GM23248 (cell line): ENCODE measurements at places on chromosomes 2 and 18. TPM values are rescaled to one million over a fixed set of nuclear protein-coding genes. Genes with fewer than 3 reads are reported as not detected.

MC4R gene
- total RNA-seq: 0.32 TPM in 1 of 2 replicates, not detected in the other

KCNJ3 gene
- not detected in 2 replicates for total RNA-seq

ALKAL2 gene
- not detected in 2 replicates for total RNA-seq

STARD6 gene
- total RNA-seq: not detected in 2 replicates

ZNF892 gene
- 1.9 and 3.0 TPM in 2 replicates for total RNA-seq

CD8B gene
- total RNA-seq: not detected in 2 replicates

ARHGEF33 gene
- total RNA-seq: 0.13 and 0.54 TPM in 2 replicates

FN1 gene
- total RNA-seq: 33,406 and 36,331 TPM in 2 replicates

DSC3 gene
- total RNA-seq: not detected in 2 replicates

FEV gene
- total RNA-seq: not detected in 2 replicates

GRCh38 chr2:20224716-20225293 is at the start of gene SDC1:
SDC1 (minus strand) TSS chr2:20225130; CDS start chr2:20224867, 263 bp downstream.
- H3K36me3 ChIP-seq: no peaks in the 10 kb centered on the region
- H3K27ac ChIP-seq: no peak within 1 kb of the TSS
- peak; percentile 77 for DNase-seq
- peak within 1 kb of the TSS; percentile 76 for H3K4me3 ChIP-seq

DNA sequence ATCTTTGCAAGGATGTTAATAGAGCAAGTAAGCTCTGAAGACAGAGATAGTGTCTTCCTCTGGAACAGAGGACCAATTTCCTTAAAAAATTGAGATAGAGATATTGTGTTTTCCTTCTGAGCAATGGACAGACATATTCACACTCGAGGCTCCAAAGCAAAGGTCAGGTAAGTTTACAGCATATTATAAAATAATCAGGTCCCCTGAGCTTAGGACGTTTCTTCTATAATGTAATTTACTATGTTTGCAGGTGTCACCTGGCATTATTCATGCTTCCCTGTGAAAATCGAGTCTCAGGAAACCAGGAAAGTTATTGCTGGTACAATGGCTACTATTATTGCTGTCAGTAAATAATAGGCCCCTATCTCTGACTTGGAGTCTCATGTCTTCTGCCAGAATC is 1135.8 kb upstream of the ACVR2A start:
- H3K27ac ChIP-seq: no peak overlapping the region
- no peaks in the 10 kb centered on the region for H3K27me3 ChIP-seq
- H3K4me1 ChIP-seq: no peaks in the 10 kb centered on the region
- no peaks in the 10 kb centered on the region for H3K36me3 ChIP-seq
- no peak for DNase-seq

- no peak overlapping the region for H3K27ac ChIP-seq
- no peaks in the 10 kb centered on the region for H3K27me3 ChIP-seq
- H3K4me3 ChIP-seq: no peak overlapping the region
- DNase-seq: peak; percentile 82
Measured at GRCh38 chr2:237558961-237559641, 7.3 kb upstream of the PRLH start.

DNA sequence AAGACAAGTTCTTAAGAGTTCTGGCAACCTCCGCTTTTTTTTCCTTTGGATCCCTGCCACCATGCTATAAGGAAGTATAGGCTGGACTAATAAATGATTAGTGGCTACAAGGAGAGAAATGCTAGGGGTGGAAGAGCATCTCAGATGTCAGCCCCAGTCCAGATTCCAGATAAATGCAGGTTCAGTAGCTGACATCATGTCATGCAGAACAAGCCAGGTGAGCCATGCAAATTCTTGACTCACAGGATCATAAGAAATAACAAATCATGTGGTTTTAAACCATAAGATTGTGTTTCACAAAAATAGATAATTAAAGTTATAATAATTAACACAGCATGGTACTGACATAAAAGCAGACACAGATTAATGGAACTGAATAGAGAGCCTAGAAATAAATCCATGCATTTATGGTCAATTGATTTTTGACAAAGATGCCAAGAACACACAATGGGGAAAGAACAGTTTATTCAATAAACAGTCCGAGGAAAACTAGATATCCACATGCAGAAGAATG is 152.9 kb upstream of the SESTD1 start:
- H3K4me1 ChIP-seq: no peaks in the 10 kb centered on the region
- no peak for DNase-seq
- no peaks in the 10 kb centered on the region for H3K36me3 ChIP-seq
- H3K27ac ChIP-seq: no peak overlapping the region

GRCh38 chr18:12007063-12007462 is 25.8 kb downstream of the IMPA2 start:
- H3K4me3 ChIP-seq: no peak overlapping the region
- H3K4me1 ChIP-seq: peaks cover 7% of the 10 kb centered on the region; the same call in 1 of the 2 replicates
- DNase-seq: no peak
- H3K27ac ChIP-seq: no peak overlapping the region

DNA sequence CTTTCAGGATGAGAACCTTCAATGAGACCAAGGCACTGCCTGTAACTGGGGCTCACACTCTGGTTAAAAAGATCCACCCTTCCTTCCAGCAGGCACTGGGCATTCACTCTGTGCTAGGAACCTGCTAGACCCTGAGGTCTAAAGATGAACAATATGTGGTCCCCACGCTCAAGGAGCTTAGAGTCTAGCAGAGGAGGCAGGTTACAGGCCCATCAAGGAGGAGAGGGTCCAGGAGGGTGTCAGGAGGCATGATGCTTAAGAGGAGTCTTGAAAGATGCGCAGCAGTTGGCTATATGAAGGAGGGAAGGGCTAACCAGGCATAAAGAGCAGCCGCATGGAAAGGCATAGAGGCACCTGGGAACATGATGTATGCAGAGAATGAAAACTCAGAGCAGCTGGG is 4.5 kb downstream of the ANKRD53 start:
- no peak for DNase-seq
- peaks cover 3% of the 10 kb centered on the region for H3K4me1 ChIP-seq
- no peaks in the 10 kb centered on the region for H3K27me3 ChIP-seq
- no peak overlapping the region for H3K4me3 ChIP-seq
- no peak overlapping the region for H3K27ac ChIP-seq
- 0 out of 2 replicates have a peak, but pooled peaks cover 4% of the 10 kb centered on the region for H3K36me3 ChIP-seq

- no peak for DNase-seq
- H3K4me1 ChIP-seq: no peaks in the 10 kb centered on the region
- H3K27me3 ChIP-seq: no peaks in the 10 kb centered on the region
- no peak overlapping the region for H3K27ac ChIP-seq
- no peaks in the 10 kb centered on the region for H3K36me3 ChIP-seq
Measured at GRCh38 chr18:44857744-44858491, 177.2 kb downstream of the SETBP1 start.

- H3K27ac ChIP-seq: no peak overlapping the region
- 0 out of 2 replicates have a peak, but pooled peaks cover 17% of the 10 kb centered on the region for H3K36me3 ChIP-seq
- no peaks in the 10 kb centered on the region for H3K4me1 ChIP-seq
- H3K4me3 ChIP-seq: no peak overlapping the region
- peak; percentile 53 for DNase-seq
Measured at GRCh38 chr2:159168707-159169106, 117.8 kb downstream of the WDSUB1 start.

DNA sequence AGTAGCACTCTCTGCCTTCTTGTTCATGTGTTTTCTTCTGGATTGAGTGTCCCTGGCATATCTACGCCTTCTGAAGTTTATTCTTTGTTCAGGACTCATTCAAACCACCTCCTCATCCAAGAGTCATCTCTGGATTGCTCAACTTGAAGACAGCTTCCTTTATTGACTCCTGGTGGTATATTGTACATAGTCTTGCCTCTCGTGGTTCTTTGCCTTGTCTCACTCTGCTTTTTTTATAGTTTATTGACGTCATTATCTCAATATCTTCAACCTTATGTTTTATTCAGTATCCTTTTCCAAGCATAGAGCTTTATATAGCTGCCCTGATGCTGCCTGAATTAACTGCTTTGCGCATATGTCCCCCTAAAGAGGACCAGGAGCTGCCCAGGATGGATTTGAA is 161.7 kb downstream of the INSIG2 start:
- H3K27me3 ChIP-seq: no peaks in the 10 kb centered on the region
- H3K27ac ChIP-seq: peak overlapping the region; percentile 92
- no peaks in the 10 kb centered on the region for H3K36me3 ChIP-seq

DNA sequence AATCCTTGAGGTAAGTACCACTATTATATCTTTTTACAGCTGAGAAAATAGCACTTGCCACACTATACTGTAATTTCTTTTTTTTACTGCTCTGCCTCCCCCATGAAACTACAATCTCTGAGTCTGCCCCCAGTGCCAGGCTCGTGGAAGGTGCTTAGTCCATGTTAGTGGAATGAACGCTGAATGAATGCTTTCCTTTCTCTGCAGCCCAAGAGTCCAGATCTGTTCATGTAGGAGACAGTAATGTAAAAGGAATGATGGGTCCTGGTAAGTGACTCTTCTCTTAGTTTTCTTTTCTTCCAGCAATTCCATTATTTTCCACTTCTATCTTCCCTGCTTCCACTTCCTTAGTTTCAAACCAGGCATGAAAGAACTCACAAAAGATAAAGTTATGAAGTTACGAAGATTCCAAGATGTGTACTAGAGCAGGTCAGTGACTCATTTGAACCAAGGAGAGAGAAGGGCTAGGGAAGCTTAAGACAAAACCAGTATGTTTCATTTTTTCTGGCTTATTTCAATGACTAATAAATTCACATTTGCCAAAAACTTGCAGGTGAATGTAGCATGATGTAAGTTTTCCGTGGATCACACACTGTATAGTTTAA is 46.0 kb downstream of the ARHGEF33 start:
- H3K4me1 ChIP-seq: peaks cover 40% of the 10 kb centered on the region
- DNase-seq: peak; percentile 74
- peak overlapping the region; percentile 37 for H3K4me3 ChIP-seq
- H3K36me3 ChIP-seq: no peaks in the 10 kb centered on the region
- no peaks in the 10 kb centered on the region for H3K27me3 ChIP-seq

DNA sequence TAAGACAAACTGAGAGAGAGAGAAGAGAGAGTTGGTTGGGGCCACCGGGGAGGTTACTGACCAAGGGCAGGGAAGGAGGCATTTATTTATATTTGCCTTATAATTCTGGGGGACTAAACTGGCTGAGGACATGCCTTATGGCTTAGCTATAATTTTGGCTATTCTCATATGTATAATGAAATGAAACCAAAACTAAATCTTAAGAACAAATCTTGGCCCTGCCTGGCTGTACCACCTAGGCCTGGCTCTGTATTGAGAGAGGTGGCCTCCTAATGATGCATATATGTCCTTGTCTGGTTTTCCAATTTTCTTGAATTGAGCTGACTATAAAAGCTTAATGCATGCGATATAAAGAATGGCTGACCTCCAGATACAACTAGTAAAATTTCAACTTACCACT is 3.5 kb upstream of the PPP1CB start:
- no peak overlapping the region for H3K27ac ChIP-seq
- H3K27me3 ChIP-seq: no peaks in the 10 kb centered on the region
- DNase-seq: no peak
- H3K4me1 ChIP-seq: peaks cover 9% of the 10 kb centered on the region
- H3K4me3 ChIP-seq: no peak overlapping the region

- no peaks in the 10 kb centered on the region for H3K36me3 ChIP-seq
- H3K4me1 ChIP-seq: peaks cover 14% of the 10 kb centered on the region
Measured at GRCh38 chr18:23693846-23694245, 4.6 kb downstream of the LAMA3 start.

GRCh38 chr2:72112401-72112800 is 35.3 kb downstream of the CYP26B1 start:
- peak; percentile 83 for DNase-seq
- no peaks in the 10 kb centered on the region for H3K27me3 ChIP-seq
- H3K36me3 ChIP-seq: no peaks in the 10 kb centered on the region
- H3K4me3 ChIP-seq: no peak overlapping the region

GRCh38 chr2:74529357-74530238 is at the start of the genes AUP1 and HTRA2:
AUP1 (minus strand) TSS chr2:74529706; CDS start chr2:74529629, 77 bp downstream.
HTRA2 (plus strand) TSS chr2:74529933; CDS start chr2:74530007, 74 bp downstream.
- peak within 1 kb of the TSS; percentile 80 for H3K4me3 ChIP-seq
- 0 out of 2 replicates have a peak, but pooled peaks cover 11% of the 10 kb centered on the region for H3K36me3 ChIP-seq
- peak; percentile 100 for DNase-seq
- H3K27me3 ChIP-seq: no peaks in the 10 kb centered on the region

GRCh38 chr18:63208676-63209075 is 110.9 kb downstream of the BCL2 start:
- no peaks in the 10 kb centered on the region for H3K4me1 ChIP-seq
- no peak overlapping the region for H3K4me3 ChIP-seq
- H3K27me3 ChIP-seq: no peaks in the 10 kb centered on the region
- H3K27ac ChIP-seq: no peak overlapping the region

- H3K27ac ChIP-seq: no peak overlapping the region
- peak; percentile 63 for DNase-seq
- H3K4me1 ChIP-seq: peaks cover 7% of the 10 kb centered on the region; the same call in 1 of the 2 replicates
Measured at GRCh38 chr18:28404694-28405093, 227.8 kb upstream of the CDH2 start.

GRCh38 chr2:169476459-169476858 is 2.8 kb upstream of the BBS5 start:
- H3K36me3 ChIP-seq: no peaks in the 10 kb centered on the region
- peaks cover 13% of the 10 kb centered on the region for H3K4me1 ChIP-seq
- H3K27ac ChIP-seq: no peak overlapping the region
- no peak overlapping the region for H3K4me3 ChIP-seq

DNA sequence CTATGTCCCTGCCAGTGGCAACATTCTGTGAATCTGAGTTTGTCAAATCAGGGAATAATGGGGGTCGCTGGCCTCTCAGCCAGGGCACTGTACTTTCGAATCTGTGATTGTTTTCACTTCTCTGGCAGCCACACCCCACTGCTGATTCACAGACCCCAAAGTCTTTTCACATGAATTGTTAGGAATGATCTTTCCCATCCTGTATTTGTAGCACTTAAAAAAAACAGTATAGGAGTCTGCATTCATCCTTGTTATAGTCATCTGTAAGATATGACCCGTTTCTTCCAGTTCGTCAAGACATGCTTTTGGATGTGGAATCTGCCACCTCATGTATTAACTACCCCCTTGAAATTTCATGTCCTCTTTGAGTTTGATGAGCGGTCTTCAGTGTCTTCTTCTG is 928 bp downstream of the NAGK start:
- DNase-seq: peak; percentile 79
- H3K4me1 ChIP-seq: peaks cover 25% of the 10 kb centered on the region
- peaks cover 11% of the 10 kb centered on the region; the same call in 1 of the 2 replicates for H3K36me3 ChIP-seq
- peak overlapping the region; percentile 94 for H3K27ac ChIP-seq
- H3K4me3 ChIP-seq: peak overlapping the region; percentile 86

- no peak for DNase-seq
- no peak overlapping the region for H3K4me3 ChIP-seq
- peaks cover 23% of the 10 kb centered on the region for H3K27me3 ChIP-seq
Measured at GRCh38 chr18:49708662-49709346, 104.5 kb downstream of the ACAA2 start.

DNA sequence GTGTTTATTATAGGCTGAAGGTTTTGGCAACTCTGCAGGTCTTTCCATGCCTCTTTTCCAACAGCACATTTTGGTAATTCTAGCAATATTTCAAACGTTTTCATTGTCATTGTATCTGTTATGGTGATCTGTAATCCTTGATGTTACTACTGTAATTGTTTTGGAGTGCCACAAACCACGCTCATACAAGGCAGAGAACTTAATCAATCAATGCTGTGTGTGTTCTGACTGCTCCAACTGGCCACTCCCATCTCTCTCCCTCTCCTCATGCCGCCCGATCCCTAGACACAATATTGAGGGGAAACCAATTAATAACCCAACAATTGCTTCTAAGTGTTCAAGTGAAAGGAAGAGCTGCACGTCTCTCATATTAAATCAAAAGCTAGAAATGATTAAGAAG is 32.9 kb downstream of the HDLBP start:
- DNase-seq: no peak
- H3K27me3 ChIP-seq: no peaks in the 10 kb centered on the region
- H3K4me3 ChIP-seq: no peak overlapping the region
- H3K27ac ChIP-seq: no peak overlapping the region
- H3K36me3 ChIP-seq: no peaks in the 10 kb centered on the region
